ENCODE measurements at places on chromosomes 5 and 9.

DNA sequence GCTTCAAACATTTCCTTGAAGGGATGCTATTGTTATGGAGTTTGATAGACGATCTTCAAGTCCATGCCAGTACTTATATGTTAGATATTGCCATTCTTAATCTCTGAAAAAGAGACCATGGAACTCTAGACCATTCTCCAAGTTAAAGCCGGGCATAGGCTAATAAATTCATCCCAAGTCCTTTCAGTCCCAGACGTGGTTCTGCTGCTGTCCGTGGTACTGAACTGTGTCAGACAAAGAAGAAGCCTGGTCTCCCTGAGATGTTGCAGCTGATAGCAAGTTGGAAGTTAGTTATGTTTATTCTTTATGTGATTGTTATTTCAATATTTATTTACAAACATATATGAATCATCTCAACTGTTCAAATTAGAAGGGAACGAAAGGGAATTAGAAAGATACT is 158.7 kb downstream of the NMUR2 start:
- H3K27me3 ChIP-seq = no peaks in the 10 kb centered on the region
- H3K27ac ChIP-seq = no peak overlapping the region

DNA sequence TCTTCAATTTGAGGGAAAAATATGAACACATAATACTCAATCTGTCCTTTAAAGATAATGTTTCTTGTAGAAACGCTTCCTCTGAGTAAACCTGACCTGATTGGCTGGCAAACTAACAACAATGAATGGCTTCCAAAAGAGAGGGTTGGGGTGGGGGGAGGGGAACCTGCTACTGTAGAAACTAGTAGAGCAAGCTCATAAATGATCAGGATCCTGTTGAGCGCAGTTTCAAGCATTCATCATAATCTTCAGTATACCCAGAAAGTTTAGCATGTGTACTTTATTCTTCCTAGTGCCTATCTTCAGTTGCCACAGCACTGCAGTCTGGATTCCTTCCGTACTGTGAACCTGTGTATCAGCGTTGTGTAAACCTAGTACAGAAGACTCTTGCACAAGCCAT is 63.0 kb upstream of the FCHO2 start:
- H3K27ac ChIP-seq = no peak overlapping the region
- no peaks in the 10 kb centered on the region for H3K4me1 ChIP-seq
- no peak for DNase-seq
- H3K4me3 ChIP-seq = no peak overlapping the region
- no peaks in the 10 kb centered on the region for H3K27me3 ChIP-seq

- no peak for DNase-seq
- no peaks in the 10 kb centered on the region for H3K36me3 ChIP-seq
- no peak overlapping the region for H3K27ac ChIP-seq
- H3K27me3 ChIP-seq = no peaks in the 10 kb centered on the region
- H3K4me1 ChIP-seq = no peaks in the 10 kb centered on the region
Measured at GRCh38 chr5:72216756-72217155, 103.3 kb downstream of the MRPS27 start.

DNA sequence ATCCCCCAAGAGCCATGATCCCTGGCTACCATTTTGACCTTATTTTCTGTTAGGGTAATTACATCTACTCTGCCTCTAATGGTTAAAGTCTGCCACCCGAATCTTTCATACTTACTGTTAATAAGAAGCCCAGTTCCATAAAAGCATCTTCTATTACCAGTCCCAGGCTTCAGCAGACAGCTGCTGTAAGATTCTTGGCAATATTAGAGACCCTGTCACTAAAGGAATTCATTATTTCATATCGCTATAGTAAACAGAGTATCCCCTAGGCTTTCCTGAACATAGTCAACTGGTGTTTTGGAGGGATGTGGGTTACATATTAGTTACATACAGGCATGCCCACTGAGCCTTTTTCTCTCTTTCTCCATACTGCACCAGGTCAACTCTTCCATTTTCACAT is 608.7 kb upstream of the SEMA6A start:
- DNase-seq = no peak
- no peaks in the 10 kb centered on the region for H3K36me3 ChIP-seq
- H3K4me3 ChIP-seq = no peak overlapping the region
- H3K27me3 ChIP-seq = no peaks in the 10 kb centered on the region
- H3K4me1 ChIP-seq = peaks cover 3% of the 10 kb centered on the region

DNA sequence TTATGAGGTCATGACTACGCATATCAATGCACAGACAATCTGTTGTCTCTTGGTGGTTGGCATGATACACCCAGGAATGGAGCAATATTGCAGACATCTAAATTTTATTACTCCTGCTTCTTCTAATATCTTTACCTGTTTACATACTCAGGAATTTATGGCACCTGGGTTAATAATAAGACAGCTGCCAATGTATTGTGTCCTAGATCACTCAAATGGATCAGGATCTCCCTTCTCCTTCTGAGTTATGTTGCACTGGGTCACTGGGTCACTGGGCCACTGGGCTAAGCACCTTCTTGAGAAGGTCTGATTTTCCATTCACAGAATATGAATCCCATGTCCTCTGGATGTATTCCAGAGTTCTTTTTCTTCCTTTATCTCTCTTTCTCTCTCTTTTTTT is 41.8 kb downstream of the CCL28 start:
- H3K4me1 ChIP-seq = no peaks in the 10 kb centered on the region
- no peaks in the 10 kb centered on the region for H3K36me3 ChIP-seq
- no peak overlapping the region for H3K4me3 ChIP-seq
- H3K27me3 ChIP-seq = no peaks in the 10 kb centered on the region

GRCh38 chr5:179345433-179346321 is at the start of gene ADAMTS2:
TSS of gene ADAMTS2 (minus strand) at chr5:179345461. CDS start at chr5:179345328, 133 bp downstream.
- peaks cover 4% of the 10 kb centered on the region for H3K27me3 ChIP-seq
- peak within 1 kb of the TSS; percentile 43 for H3K4me3 ChIP-seq
- H3K27ac ChIP-seq = no peak within 1 kb of the TSS

DNA sequence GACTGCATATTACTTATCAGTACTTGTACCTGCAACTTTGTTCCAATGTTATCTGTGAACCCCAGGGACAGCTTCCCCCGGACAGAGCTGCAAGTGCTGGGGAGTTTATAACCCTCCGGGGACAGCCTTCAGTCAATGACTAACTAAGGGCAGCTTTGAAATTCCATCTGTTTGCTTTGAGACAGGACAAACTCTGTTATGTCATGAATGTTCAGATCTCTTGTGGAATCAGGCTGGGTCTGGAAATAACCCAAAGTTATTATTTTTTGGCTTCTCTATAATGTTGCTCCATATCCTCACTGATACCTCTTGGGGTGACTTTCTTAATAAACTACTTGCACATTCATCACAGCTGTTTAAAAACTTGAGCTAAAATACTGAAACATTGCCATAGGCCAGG is 617.5 kb upstream of the TLE4 start:
- no peaks in the 10 kb centered on the region for H3K4me1 ChIP-seq
- DNase-seq = no peak
- no peak overlapping the region for H3K27ac ChIP-seq
- no peaks in the 10 kb centered on the region for H3K36me3 ChIP-seq
- H3K4me3 ChIP-seq = no peak overlapping the region

- H3K27ac ChIP-seq = peak overlapping the region; percentile 86
- peaks cover 2% of the 10 kb centered on the region for H3K36me3 ChIP-seq
- no peaks in the 10 kb centered on the region for H3K27me3 ChIP-seq
- H3K4me1 ChIP-seq = no peaks in the 10 kb centered on the region
Measured at GRCh38 chr5:137752905-137753690, 1.1 kb downstream of the HNRNPA0 start.

GRCh38 chr5:83644301-83644700 is 76.4 kb downstream of the HAPLN1 start:
- no peak overlapping the region for H3K4me3 ChIP-seq
- no peaks in the 10 kb centered on the region for H3K27me3 ChIP-seq
- no peak for DNase-seq
- no peaks in the 10 kb centered on the region for H3K36me3 ChIP-seq
- no peaks in the 10 kb centered on the region for H3K4me1 ChIP-seq

DNA sequence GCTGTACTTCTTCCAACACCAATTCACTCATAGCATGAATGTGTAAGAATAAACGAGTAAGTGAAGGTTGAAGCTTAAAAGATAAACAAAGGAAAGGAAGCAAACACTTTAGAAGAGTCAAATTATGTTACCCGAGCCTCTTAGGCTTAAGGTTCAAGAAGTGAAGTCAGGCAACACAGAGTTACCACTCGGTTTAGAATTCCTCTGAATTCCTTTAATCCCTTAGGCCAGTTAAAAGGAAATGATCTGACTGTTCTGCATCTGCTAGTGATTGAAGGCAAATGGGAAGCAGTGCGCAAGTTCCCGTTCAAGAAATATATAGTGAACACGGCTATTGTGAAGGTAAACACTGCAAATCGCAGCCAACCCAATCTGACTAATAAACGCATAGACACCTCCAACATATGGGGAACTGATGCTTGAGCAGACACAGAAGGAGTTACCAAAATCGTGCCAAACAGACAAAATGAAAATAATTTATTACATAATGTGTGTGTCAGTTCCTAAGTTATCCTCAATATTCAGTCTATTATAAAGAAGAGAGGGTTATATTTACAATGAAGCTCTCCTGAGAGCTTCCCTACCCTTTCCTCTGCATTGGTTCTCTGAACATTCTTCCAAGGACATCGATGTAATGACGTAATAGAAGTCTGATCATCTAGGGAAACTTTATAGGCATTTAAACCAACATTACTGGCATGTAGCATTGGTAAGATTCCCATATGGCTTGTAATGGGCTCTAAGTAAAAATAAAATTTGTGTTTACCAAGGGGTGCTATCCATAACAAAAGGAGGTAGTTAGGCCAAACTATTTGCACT is 837.1 kb upstream of the ZNF608 start:
- H3K4me1 ChIP-seq = no peaks in the 10 kb centered on the region
- H3K36me3 ChIP-seq = no peaks in the 10 kb centered on the region
- DNase-seq = no peak
- no peak overlapping the region for H3K27ac ChIP-seq
- no peak overlapping the region for H3K4me3 ChIP-seq

DNA sequence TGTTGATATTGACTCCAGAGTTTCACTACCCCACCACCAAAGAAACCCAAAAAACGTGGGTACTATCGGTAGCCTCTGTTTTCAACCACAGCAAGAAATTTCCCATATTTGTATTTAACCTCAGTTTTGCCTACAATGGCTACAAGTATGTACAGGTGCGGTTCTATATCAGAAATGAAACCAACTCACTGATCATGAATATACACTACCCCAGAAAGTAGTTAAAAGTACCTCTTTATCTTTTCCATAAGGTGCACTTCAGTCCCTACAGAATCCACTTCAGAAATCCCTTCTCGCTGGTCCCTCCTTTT is 140.6 kb upstream of the SLC12A2 start:
- H3K36me3 ChIP-seq = no peaks in the 10 kb centered on the region
- H3K27me3 ChIP-seq = no peaks in the 10 kb centered on the region

DNA sequence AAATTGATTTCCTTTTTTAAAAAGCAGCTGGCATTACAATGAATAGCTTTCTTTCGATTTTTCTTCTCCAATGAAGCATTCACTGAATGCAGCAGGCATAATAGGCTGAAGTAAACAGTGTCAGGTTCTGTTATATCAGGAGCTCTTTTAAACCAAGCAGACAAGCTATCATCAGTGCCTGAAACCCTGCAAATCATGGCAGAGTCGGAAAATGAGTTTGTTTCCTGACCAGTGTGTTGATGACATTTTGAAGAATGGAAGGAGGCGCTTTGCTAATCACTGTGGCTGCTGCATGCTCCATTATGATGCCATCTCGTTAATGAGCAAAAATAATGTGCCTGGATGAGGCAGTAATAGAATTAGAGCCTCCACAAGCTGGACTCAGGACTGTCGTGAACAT is 284.5 kb downstream of the ZNF608 start:
- no peaks in the 10 kb centered on the region for H3K36me3 ChIP-seq
- H3K4me1 ChIP-seq = no peaks in the 10 kb centered on the region
- H3K27ac ChIP-seq = no peak overlapping the region
- H3K4me3 ChIP-seq = no peak overlapping the region
- no peaks in the 10 kb centered on the region for H3K27me3 ChIP-seq
- DNase-seq = no peak

- no peak overlapping the region for H3K27ac ChIP-seq
- no peaks in the 10 kb centered on the region for H3K27me3 ChIP-seq
- DNase-seq = no peak
- H3K4me3 ChIP-seq = no peak overlapping the region
- H3K4me1 ChIP-seq = no peaks in the 10 kb centered on the region
Measured at GRCh38 chr5:176394881-176395675, 6.5 kb downstream of the HIGD2A start.

DNA sequence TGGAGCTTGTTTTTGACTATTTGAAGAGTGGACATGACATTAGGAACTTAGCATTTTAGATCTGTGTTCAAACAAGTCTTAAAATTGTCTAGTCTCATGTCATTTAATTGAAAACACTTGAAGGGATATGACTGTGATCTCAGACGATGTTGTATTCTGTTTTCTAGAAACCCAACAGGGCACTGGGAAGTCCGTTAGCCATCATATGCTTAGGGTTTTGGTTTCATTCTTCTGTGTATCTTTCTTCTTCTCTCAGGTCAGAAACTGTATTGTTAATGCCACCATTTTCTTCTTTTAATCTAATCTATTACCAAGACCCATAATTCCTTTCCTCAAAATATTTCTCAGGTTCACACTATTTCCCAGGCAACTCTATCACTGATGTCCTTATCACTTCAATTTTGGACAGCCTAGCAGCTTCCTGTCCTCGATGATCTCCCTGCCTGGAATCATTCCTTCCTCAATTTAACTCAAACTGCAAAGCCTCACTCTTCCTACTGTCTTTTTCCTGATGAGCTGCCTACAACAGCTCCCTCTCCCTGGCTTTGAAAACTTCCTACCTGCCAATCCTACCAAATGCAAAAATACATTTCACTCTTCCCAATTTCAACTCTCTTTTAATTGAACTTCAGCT is 77.7 kb downstream of the MEF2C start:
- H3K27ac ChIP-seq = no peak overlapping the region
- H3K27me3 ChIP-seq = no peaks in the 10 kb centered on the region
- no peaks in the 10 kb centered on the region for H3K36me3 ChIP-seq
- H3K4me3 ChIP-seq = no peak overlapping the region

DNA sequence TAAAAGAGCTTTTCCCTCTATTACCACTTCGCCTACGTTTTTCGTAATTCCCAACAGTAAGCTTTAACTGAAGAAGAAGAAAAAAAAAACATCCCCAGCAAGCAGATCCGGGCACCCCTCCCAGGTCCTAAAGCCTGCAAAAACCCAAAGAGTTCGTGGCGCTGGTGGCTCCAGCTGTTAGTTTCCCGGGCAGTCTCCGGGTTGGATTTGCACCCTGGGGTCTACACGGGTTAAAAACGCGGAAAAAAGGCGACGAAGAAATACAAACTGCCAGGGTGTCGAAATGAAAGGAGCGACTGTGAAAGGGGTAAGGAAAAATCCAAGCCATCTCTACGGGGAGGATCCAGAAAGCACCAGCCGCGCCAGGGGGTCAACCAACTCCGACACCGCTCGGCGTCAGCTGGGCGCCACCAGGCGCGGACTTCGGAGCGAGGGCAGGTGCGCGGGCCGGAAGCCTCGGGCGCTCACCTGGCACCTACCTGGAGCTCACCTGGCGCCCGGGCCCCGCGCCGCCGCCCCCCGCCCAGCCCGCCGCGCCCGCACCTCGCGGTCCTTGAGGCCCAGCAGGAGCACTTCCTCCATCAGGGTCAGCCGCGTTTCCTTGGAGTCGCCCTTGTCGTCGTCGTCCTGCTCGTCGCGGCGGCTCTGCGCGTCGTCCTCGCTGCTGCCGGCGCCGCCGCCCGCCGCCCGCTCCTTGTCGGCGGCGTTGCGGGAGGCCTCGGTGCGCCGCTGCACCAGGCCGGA is 680 bp downstream of the GOLPH3 start:
- H3K27me3 ChIP-seq = no peaks in the 10 kb centered on the region
- peak overlapping the region; percentile 100 for H3K27ac ChIP-seq
- H3K4me1 ChIP-seq = no peaks in the 10 kb centered on the region
- H3K36me3 ChIP-seq = peaks cover under 1% of the 10 kb centered on the region

- H3K27me3 ChIP-seq = no peaks in the 10 kb centered on the region
- no peak overlapping the region for H3K4me3 ChIP-seq
- no peaks in the 10 kb centered on the region for H3K4me1 ChIP-seq
- no peak for DNase-seq
- H3K27ac ChIP-seq = no peak overlapping the region
Measured at GRCh38 chr5:84603568-84604185, 219.0 kb upstream of the EDIL3 start.

All from mesendoderm (in vitro differentiated cells).